GM10248 (cell line): ENCODE measurements at places on chromosomes 7 and 10.

- DNase-seq: no peak
These were observed 85.4 kb downstream of the OSBPL3 start for GRCh38 chr7:24894429-24895221.

DNA sequence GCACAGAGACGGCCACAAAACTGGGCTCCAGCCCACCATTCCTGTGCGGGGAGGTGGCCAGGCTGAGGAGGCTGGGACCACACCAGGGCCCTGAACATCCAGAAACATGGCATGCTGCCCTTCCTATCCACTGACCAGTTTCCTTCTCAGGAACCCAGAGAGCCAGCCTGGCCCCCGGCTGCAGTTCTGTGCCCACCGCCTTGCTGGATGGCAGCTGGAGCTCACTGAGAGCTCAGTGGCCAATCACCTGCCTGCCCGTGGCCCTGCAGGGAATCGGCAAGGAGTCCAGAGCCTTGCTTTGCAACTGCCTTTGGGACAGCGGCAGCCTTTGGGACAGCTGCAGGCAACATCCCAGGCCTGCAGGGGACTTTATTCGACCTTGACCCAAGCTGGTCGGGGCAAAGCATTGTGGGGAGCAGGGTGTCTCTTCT is 30.4 kb downstream of the STK32C start:
- no peak for DNase-seq

DNA sequence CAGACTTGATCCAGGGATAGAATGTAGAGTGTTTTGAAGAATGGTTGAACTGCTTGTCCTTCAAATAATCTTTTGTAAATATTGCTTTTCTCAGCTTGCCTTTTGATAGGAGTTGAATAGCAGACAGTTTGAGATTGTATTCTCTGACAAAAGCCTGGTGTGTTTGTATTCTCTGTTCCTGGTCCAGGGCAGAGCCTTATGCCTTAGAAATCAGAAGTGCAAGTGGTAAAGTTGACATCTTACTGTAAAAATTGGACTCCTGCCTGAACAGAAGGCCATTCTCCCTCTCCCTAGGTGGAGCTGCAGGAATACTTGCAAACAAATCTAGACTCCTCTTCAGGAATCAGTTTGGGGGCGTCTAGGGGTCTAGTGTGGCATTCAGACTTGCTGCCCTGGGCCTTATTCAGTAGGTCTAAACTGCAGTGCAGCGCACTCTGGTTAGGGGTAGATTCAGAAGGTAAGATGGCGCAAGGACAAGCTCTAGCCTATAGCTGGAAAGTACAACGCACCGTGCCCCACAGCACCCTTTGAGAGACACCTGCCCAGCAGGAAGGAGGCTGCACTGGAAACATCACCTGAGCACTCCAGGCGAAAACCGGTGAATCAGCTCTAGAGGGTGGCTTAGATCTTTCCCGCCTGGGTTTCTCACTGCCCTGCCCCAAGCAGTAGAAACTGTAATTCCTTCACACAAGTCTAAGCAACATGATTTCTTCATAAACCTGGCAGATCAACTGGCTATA is 608.5 kb upstream of the GALNT17 start:
- no peak for DNase-seq

GRCh38 chr7:102432442-102433218 is 745 bp upstream of the ORAI2 start:
- DNase-seq: no peak
